ENCODE measurements at places on chromosomes 11 and 22.

GRCh38 chr11:19646308-19646707 lies 66.3 kb upstream of the NAV2 start:
- DNase-seq, result no peak

- DNase-seq, result no peak
Measured at GRCh38 chr11:42976636-42977217, 335.1 kb upstream of the API5 start.

DNA sequence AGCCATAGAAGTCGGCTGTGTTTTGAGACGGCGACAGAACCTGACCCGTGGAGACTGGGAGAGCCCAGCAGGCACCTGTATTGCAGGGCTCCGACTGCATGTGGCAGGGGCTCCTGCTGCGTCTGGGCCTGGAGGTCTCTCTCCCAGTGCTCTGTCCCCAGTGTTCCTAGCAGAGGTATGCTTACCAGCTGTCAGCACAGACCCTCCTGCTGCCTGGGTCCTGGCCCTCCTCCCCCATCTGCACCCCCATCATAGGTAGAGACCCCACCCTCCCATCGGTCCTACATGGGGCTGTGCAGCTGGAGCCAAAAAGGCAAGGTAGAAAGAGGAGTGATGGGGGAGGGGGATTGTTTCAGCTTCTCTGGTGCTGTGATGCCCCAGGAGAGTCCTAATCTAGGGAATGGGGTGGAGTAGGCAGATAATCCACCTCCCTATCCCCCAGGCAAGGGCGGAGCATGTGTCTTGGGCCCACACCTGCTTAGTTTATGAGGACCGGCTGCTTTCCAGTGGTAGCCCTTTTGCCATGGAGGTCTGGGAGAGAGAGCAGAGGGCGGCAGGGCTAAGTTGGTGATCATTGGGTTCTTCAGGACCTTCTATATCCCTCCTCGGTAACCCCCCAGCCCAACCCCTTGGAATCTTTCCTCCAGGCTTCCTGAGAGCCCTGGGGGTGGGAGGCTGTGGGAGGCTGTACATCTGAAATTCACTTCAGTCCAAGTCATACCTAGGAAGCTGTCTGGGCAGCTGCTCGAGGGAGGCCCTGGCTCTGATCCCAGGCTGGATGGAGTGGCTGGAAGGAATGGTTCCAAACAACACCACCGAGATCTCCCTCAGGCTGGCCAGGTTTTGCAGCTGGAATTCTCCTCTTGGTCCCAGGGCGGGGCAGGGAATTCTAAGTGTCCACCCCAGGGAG lies 5.3 kb downstream of the SLC7A4 start:
- DNase-seq, result no peak

- peak; percentile 80 for DNase-seq
Measured at GRCh38 chr11:76232026-76232665, 25.8 kb upstream of the WNT11 start.
